Left renal pelvis (tissue), 4 donors: ENCODE measurements at places on chromosomes 3 and 15.

DNA sequence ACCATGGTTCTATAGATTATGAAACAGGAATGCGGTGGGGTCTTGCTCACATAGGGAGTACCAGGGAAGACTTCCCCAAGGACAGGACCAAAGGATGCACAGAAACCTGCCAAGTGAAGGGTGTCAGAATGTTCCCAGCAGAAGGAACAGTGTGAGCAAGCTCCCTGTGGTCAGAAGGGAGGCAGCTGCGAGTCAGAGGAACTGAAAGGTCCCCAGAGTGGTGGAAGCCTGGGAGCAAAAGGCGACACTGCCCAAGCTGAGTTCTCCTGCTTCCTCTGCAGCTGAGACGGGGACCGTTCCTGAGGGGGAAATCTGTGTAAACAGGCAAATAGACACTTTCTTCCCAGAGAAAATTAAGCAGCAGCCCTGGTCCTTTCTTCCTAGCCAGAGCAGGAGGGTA is 14.2 kb upstream of the SLC6A6 start:
- no peak for DNase-seq

DNA sequence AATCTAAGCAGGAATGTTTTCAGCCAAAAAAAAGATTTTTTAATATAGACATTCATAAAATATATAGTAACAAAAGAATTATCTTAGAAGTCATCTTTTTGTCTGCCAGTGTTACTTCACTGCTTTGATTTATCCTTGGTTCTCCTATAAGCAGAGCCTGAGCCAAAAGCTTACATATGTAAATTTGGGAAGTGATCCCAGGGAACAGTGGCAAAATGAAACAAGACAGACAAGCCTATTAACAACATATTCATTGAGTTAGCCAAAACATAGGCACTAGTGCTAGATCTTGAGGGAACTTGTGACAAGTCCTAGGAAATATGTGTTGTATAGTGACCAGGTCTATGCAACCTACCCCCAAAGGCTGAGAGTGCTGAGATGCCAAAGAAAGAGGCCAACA is 11.3 kb downstream of the GTPBP8 start:
- no peak for DNase-seq

DNA sequence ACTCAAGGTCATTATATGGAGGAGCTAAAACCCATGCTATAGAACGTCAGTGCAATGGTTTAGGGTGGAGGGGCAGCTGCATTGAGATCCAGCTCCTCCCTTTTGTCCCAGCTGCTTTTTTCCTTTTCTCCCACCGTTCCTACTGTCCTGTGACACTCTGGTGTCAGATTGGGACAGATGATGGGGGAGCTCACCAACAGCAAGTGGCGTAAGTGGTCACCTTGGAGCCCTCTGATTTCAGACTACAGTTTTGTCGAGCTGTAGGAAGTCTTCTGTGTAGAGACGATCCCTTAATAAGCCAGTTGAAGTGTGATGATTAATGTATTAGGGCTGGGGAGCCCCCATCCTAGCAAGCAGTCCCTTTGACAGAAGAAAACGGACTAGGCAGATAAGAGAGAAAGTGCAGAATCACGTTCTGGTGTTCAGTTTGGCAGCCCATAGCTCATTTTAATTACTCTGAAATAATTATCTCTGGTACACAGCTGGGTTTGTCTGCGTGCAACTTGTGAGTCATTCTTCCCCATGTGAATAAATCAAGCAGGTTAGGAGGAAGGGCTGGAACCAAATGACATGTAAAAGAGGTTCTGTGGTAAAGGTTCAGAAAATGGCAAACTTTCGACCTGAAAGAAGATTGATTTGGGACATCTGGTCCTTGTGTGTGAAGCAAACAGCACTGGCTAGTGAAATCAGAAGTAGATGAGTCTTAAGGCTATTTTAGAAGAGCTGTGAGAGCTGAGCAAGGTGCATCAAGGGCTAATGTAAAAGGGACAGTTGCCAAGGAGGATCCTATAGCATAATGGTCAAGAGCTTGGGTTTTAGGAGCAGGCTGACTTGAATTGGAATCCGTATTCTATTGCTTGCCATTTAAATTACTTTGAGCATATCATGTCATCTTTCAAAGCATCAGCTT is 241.4 kb downstream of the EDEM1 start:
- peak; percentile 10 for DNase-seq

GRCh38 chr15:53569751-53570480 is 189.5 kb downstream of the WDR72 start:
- no peak for DNase-seq

DNA sequence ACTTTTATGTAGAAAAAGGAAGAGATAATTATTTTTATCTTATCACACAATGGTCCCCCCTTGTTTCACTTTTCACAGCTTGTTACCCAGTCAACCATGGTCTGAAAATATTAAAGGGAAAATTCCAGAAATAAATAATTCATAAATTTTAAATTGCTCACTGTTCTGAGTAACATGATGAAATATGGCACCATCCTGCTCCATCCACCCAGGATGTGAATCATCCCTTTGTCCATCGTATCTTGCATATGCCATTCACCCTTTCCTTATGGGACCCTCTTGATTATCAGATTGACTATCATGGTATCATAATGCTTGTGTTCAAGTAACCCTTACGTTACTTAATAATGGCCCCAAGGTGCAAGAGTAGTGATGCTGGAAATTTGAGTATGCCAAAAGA is 43.7 kb downstream of the ANKRD28 start:
- DNase-seq, result no peak

DNA sequence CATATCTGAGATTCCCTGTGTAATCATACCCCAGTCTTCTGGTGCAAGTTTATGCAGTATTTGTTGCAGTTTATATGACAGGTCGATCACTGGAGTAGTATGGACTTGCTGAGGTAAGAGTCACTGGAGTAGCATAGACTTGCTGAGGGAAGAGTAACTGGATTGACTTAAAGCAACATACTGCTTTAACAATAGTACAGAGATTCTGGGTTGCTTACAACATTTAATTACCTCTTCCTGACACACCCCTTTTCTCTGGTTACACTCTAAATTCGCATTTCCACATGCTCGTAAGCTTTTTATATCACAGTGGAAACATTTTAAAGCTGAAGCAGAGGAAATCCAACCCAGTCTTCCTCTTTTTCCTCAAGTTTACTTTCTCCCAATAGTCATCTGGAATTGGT is 11.8 kb downstream of the AAGAB start:
- no peak for DNase-seq

- no peak for DNase-seq
Observed at GRCh38 chr15:65336493-65337435, 32.3 kb downstream of the RNU5B-1 start.

DNA sequence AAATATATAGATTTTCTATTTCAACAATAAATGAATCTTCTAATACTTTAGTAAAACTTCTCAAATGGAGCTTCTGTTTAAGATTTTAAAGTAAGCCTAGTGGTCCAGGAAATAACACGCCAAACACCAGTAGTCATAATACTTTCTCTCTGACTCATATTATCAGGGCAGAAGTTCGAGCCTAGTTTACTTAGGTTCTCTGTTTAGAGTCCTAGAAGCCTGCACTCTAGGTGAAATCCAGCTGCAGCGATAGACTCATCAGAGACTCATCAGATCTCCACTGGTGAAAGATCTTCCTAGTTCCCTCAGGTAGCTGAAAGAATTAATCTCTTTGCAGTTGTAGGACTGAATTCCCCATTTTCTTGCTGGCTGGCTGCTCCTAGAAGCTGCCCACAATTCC is 552.5 kb upstream of the ROBO2 start:
- no peak for DNase-seq

GRCh38 chr3:187902041-187902471 is 156.8 kb upstream of the BCL6 start:
- DNase-seq, result no peak

GRCh38 chr3:49378249-49378895 is 20.2 kb upstream of the GPX1 start:
- DNase-seq, result no peak

GRCh38 chr3:1404270-1404962 is 311.6 kb downstream of the CNTN6 start:
- DNase-seq, result peak; percentile 12

GRCh38 chr3:47096959-47097358 is 67.0 kb downstream of the SETD2 start:
- no peak for DNase-seq

DNA sequence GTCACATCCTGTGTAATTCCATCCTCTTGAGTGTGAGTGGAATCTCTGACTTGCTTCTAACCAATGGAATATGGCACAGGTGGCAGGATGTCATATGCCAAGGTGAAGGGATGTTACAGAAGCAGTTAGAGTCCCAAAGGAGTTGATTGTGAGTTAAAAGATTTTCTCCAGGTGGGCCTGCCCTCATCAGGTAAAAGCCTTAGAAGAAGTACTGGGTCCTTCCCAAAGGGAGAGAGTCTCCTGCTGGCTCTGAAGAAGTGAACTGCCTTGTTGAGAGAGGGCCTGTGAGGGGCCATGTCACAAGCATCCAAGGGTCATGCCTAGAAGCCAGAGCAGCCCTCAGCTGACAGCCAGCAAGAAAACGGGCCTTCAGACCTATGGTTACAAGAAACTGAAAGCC is 13.1 kb downstream of the CMTM7 start:
- no peak for DNase-seq

DNA sequence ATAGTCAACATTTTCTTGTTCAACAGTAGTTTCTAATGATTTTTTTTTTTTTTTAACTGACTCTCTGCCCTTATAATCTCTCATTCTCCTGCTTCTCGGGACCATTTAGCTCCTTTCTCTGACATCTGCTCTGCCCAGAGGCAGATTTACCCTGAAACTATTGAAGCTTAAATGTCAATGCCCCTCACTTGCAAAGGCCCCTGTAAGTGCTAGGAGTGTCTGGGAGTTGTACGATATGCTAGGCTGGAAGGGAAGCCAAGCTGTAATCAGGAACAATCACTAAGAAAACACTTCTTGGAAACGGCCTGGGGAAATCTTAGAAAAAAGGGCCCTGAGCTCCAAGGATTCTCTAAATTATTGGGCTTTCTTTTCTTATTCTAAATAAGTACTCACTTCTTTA is 5.8 kb upstream of the PLOD2 start:
- DNase-seq, result no peak

DNA sequence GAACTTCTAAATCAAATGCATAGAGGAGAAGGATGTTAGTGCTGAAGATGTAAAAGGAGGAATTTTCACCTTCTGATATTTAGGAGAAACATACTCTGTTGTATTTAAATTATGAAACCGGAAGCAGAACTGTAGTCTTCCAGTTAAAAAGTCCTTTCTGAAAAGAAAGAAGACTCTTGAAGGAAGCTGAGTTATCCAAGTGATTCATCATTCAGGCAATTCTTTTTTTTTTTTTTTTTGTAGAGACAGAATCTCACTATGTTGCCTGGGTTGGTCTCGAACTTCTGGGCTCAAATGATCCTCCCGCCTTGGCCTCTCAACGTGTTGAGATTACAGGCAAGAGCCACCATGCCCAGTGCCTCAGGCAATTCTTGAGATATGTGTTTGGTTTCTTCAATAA is 424.8 kb upstream of the TPM1 start:
- no peak for DNase-seq

DNA sequence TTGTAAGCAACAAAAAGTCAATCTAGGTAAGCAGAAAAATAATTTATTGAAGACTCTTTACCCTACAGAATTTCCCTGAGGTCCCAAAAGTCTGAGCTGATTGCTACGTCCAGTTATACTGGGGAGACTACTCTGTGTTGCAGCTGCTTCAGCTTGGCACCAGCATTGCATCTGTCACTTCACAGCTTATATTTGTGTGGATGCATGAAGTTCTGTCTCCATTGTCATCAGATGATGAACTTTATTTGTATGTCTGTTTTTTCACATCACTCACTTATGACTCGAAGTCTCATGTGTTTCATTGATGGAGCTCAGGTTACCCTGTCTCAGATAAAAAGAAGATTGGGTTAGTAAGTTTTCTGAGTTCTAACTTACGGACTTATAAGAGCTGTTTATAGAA is 75.3 kb upstream of the LRRFIP2 start:
- DNase-seq, result no peak

GRCh38 chr3:75906555-75907112 is 121.3 kb upstream of the ZNF717 start:
- no peak for DNase-seq

DNA sequence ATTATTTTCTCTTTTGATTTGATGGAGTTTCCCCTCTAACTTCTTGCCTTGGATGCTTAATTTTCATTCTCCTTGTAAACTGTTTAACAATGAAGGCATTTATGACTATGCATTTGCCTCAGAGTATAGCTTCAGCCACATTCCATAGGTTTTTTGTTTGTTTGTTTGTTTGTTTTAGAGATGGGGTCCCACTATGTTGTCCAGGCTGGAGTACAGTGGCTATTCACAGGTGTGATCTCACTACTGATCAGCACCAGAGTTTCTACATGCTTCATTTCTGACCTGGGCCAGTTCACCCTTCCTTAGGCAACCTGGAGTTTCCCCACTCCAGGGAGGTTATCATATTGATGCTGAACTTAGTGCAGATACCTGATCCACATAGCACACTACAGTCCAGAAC is 4.1 kb downstream of the SECISBP2L start:
- DNase-seq, result no peak

DNA sequence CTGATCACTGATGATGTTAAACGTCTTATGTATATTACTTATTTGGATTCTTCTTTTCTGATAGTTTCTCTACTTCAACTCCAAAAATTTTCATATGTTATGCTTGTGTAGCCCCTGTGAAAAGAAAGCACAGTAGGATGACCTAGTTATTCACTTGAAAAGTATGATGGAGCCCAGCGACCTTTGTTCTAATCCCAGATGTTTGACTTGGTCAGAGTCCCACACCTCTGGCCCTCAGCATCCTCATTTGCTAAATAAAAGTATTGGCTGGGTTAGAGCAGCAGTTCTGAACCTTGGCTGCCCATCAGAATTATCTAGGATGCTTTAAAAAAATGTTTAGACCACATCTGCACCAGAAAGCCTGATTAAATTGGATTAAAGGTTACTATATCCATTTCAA is 173.7 kb downstream of the ATG7 start:
- DNase-seq, result no peak

GRCh38 chr15:22947101-22948000 is 32.8 kb downstream of the CYFIP1 start:
- no peak for DNase-seq

DNA sequence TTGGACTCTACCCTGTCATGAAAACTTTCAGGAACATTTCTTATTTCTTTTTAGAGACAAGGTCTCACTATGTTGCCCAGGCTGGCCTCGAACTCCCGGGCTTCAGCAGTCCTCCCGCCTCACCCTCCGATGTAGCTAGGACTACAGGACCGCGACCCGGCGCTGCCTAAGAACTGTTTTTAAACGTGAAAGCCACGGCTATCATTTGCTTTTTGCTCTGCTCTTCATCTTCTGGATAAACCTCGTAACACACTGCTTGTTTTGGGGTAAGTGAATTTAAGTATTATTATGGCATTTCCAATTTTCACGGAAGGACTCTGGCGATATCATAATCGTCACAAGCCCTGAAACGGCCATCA is 14.3 kb upstream of the CCNL1 start:
- DNase-seq, result no peak

DNA sequence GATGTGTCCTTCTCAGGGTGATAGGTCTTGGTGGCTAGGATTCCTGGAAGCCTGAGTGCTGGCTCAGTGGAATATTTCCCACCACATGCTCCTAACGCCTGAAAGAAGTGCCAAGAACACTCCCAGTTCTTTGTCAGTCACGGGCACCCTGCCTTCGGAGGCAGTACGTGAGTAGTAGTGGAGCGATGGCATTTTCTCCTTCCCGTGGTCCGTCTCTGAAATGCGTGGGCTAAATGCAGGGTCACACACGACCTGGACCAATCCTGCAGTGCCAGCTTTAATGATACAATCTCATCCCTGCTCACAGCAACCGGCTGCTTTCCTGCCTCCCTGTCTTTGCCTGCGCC is 14.5 kb downstream of the H1-8 start:
- DNase-seq, result no peak

GRCh38 chr15:57647791-57648130 is 56.1 kb downstream of the MYZAP start:
- peak; percentile 56 for DNase-seq

GRCh38 chr3:56878074-56878473 is 76.3 kb upstream of the ARHGEF3 start:
- peak; percentile 53 for DNase-seq
